ENCODE measurements at places on chromosomes 16 and 17.
A peak's percentile ranks its signal among the peaks of the same experiment; 100 is the strongest.

DNA sequence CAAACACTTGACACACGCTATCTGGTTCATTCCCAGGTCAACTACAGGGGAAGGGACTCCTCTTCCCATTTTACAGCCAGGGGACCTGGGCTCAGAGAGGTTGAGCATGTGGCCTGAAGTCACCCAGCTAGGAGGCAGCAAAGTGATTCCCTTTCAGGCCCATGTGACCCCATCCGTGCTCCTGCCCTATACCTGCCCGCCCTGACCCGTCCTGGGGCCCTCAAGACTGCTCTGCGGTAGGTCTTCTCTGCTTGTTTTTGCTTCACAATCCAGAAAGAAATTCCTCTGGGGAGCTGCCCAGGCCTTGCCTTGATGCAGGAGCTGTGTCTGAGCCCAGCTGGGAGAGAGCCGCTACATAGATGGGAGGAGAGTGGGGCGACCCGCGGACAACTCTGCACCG is 161.4 kb downstream of the SDK2 start:
- DNase-seq, result no peak

GRCh38 chr17:45355087-45355486 is 38.3 kb upstream of the MAP3K14 start:
- no peak for DNase-seq

DNA sequence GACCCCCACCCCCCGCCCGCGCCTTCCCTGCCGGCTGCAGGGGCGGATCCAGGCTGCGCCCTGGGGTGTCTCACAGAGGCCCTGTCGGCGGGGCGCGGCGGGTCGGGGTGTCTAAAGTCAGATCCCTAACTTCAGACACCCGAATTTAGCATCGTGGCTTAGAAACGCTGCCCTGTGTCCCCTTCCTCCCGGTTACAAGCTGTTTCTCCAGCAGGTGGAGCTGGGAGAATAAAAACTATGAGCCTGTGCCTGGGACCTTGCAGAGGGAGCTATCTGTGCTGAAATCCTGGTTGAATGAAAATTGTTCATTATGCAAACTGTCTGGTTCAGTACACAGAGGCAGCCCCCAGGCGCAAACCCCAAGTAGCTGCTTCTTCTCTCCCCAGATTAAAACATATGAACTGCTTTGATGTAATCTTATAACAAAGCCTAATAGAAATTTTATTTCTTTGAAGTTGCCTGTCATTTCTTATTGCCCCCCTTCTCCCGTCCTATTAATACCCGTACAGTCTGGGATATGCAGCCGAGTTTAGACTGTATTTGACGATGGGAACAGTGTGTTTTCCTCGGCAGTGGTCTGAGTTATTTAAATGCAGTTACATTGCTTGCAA is 79.0 kb downstream of the RPA1 start:
- DNase-seq, result no peak

GRCh38 chr16:62298600-62298999 is 262.4 kb upstream of the CDH8 start:
- DNase-seq, result no peak

DNA sequence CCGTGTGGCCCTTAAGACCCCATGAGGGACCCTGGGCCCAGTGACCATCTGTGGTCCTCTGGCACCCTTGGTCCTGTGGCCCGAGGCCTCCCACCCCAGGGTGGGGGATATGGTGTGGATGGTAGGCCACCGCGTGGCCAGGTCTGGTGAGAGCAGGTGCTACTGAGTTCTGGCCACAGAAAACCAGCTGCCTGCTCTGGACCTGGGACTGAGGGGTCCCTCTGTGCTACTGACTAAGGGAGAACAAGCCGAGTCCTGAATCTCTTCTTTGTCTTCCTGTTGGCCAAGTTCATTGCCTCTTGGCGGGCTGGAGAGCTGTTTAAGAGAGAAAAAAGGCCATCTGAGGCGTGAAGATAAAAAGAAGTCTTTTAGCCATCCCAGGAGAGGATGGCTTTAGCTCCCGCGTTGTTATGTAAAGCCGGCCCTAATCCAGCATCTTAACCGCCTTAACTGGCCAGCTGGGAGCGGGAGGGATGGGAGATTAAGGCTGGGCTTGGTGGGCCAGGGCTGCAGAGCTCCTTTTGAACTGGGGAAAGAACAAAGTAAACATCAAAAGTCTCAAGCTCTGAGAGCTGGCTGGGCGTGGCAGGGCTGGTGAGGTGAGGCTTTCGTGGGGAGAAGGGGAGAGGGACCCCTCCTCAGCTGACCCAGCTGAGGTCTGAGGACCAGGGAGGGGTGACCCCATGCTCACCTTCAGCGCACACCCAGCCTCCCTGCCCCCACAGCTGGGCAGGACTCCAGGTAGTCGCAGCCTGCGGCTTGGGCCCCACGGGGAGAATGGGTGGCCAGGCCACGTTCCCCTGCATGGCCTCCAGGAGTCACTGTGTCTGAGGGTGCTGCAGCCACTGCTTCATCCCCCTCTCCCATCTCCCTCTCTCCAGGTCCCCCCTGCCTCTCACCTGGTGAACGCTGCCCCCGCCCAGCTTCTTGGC is 62.4 kb downstream of the NKD1 start:
- DNase-seq, result no peak

- DNase-seq, result no peak
These were observed 239.0 kb downstream of the PMP22 start for GRCh38 chr17:15026088-15026487.

GRCh38 chr16:17166095-17166494 is 304.7 kb downstream of the XYLT1 start:
- no peak for DNase-seq

DNA sequence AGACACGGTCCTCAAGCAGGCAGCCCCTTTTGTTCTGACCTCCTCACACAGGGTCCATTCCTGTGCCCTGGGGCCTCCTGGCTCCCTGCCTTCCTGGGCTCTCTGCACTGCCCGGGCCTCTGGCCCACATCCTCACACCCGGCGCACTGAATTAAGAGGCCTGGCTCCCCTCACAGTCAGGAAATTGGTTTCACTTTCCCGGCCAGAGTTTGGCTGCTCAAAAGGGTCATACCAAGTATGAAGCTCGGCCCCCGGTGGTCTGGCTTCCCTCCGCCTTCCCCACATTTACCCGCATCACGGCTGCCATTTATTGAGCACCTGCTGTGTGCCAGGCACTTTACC is 220.0 kb downstream of the NTN1 start:
- DNase-seq, result no peak

DNA sequence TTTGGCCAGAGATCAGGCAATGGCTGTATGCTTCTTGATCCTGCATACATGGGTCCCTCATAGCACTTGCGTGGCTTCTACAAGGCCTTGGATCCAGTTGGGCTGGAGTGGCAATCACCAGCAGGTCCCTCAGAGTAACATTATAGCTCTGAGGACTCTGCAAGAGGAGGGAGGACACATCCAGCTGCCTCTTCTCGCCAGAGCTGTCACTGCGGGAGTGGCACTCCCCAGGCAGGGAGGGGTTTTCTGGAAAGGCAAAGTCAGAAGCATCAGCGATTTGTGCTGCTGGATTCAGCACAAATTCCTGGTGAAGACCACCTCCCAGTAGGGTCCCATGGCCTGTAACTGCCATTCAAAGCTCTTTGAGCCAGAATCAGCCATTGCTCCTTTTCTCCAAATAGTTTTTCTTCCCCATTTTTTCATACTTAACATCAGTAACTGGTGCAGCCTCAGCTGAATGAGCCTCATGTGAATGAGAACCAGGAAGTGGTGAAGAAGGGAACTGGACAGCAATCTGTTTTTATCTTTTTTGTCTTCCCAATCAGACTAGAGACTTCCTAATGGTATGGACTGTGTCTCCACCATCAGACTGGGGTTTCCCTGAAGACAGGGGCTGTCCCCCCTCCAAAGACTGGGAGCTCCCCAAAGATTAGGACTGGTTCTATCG is 40.6 kb upstream of the HOXB13 start:
- no peak for DNase-seq

DNA sequence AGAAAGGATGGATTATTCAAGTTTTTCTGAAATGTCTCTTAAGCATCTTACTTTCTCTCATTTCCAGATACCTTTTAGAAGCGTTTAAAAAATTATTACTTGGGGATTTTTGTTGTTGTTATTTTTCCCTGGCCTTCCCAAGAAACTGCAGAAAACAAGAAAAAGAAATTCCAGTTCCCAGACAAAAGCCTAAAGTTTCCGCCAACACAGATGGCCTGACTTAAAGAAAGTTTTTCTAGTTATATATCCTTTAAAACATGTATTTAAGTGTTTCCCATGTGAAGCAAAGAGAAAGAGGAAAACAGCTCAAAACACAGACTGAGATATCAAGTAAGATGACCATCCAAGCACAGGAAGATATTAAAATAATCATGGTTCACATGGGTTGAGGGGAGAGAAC is 401.7 kb upstream of the MAF start:
- no peak for DNase-seq

DNA sequence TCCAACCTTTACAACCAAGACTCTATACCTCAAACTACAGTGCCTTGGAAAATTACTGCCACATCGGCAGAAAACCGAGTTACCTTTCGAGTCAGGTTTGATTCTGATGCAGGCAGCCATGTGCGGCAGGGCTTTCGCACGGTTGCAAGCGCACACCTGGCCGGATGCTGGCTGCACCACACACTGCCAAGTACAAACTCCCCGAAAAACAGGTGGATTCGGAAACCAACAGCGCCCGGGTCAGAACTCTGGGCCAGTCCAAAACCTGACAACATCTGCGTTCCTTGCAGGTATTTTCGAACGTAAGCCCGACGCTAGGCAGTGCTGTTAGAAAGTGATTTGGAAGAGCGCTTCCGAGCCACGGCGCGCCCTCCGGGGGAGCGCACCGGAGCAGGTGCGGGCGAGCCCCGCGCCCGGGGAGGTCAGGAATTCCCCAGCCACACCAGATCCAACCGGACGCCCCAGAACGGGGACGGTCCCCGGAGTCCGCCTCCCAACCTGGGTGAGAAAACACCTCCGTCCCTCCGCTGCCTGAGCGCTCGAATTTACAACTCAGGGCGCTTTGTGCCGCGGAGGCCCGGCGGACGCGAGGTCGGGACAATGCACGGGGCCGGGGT is 1.2 kb downstream of the USP7 start:
- DNase-seq, result no peak

DNA sequence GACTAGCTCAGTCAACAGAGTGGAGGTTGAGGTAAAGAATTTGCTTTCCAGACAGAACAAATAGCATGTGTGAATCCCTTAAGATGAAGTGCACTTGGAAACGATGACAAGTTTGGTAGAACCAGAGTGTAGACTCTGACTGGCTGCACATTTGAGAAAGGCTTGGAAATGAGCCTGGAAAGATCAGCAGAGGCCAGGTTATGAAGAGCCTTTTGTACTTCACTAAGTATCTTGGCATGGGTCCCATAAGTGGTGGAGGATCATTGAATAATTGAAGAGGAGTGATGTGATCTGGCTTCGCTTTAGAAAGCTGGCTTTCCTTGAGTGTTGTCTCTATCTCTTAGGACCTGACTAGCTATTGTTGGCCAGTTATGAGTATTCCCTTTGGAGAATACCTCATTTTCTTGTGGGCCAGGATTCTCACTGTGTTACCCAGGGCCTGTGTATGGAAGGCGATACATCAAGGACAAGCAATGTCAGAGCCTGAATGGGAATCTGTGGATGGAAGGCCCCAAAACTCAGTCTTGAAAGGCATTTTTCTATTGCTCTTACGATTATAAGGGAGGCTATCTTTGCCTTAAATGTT is 329.8 kb downstream of the UTP18 start:
- DNase-seq, result no peak

DNA sequence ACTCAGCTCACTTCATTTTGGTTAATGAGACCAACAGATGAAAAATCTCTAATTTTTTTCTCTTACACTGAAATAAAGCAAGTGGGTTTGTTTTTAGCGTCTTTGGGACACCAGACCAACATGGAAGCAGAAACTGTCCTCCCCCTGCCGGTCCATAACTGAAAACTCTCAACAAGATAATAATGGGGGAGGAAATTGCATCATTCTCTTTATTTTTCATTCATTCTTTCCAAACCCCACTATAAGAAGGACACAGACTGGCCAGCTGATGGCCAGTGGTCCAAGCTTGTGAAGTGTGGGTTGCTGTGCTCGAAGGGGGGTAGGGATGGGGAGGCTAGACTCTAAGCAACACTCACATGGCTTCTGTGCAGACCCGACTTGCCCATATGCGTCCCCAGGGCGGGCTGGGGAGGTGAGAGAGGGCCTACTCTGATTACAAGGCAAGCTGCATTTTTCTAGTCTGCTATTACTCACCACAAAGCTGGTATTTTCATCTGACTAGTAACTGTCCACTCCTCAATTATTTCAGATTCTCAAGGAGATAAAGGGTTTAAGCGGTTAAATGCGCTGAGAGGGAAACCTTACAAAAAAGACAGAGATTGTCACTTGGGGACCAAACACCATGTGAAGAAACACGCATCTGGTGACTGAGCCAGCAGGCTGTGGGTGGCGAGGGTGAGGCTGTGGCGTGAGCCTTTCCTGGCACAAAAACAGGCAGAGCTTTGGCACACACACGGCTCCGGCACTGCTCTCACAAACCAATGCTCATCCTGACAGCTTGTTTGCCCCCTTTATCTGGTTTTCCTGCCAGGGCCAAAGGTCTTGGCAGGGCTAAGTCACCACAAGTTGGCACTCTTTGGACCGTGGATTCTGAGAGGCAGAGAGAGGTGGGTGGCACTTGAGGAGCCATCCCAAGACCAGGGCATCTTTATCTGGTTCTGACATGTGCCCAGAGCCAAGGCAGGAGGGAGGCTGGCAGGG is 38.2 kb downstream of the MARF1 start:
- DNase-seq, result no peak

DNA sequence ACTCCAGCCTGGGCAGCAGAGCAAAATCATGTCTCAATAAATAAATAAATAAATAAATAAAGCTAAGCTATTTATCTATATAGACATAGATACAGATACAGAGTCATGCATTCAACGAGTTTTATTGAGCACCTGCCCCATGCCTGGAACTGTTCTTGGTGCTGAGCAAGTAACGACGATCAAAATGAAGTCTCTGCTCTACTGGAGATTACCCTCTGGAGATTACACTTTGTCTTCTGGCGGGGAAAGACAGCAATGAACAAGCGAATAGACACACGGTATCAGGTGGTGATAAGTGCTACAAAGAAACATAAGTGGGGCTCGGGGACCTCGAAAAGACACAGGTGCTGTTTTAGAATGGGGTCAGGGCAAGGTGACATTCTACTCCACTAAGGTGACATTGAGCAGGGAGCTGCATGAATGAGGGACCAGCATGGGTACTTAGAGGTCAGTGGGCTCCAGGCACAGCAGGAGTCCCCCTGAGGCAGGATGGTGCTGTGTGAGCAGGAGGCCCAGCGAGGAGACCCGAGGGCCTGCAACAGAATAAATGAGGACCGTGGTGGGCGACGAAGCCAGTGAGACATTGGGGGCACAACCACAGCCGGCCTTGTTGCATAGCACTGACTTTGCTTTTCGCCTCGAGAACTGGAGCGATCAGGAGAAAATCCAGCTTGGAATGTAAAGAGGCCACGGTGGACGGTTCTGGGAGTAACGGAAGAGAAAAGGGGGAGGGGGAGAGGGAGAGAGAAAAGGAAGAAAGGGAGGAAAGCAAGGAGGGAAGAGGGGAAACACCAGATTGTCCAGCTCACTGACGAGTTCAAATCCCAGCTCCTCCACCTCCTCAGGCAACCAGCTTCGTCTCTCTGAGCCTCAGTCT is 42.4 kb upstream of the MEAK7 start:
- no peak for DNase-seq

GRCh38 chr16:84614968-84615813 is 2.7 kb downstream of the COTL1 start:
- DNase-seq, result peak; percentile 55

- no peak for DNase-seq
These were observed 51.4 kb downstream of the HS3ST3A1 start for GRCh38 chr17:13550291-13550690.

All from stimulated activated effector memory CD8-positive, alpha-beta T cell treated with anti-CD3 and anti-CD28 coated beads, Interleukin-12 subunit alpha, Interleukin-12 subunit beta, amount 100 ng/mL, for 72 hours (primary cell).